ENCODE measurements at places on chromosomes 5 and 9.

- no peak for DNase-seq
These were observed 354.0 kb downstream of the TLR4 start for GRCh38 chr9:118058227-118058626.

DNA sequence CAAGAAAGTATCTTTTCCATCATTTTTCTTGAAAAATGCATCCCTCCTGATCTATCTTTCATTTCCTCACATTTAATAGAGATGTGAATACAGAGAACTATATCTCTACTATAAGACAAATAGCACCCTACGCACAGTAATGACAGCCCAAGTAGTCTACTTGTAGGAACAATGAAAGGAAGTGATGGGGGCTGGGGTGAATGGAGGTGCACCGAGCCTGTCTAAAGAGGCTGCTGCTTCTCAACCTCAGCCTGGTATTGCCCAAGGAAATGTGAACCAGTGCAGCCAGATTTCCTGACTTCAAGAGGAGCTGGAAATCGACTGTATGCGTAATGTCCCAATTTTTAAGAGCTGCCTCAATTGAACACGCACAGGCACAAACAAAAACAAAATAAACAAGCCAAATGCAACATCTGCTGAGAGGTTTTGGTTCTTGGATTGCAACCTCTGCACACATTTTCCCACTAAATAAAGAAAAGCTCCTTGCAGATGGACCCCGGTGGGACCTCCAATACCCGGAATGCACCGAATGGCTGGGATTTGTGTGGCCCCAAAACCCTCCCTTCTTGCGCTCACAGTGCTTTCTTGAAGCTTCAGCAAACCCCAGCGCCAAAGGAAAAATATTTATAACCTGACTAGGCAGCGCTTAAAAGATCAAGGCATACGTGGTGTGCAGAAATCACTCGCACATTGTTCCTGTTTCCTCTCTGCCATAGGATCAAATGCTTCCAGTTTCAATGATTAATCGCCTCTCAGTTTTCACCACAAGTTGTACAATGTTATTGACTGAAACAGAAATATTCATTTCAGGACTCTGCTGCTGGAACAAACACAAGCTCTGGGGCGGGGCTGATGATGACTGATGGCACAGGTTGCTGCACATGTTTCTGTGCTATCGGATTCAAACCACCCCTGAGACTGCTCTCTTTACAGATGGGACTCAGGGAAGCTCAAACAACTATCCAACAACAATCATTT lies 68.3 kb downstream of the KCNIP1 start:
- no peak for DNase-seq

- no peak for DNase-seq
These were observed 143.7 kb downstream of the LRRC70 start for GRCh38 chr5:62722360-62722759.

- DNase-seq = no peak
These were observed 331.9 kb upstream of the GRIA1 start for GRCh38 chr5:153158608-153159007.

DNA sequence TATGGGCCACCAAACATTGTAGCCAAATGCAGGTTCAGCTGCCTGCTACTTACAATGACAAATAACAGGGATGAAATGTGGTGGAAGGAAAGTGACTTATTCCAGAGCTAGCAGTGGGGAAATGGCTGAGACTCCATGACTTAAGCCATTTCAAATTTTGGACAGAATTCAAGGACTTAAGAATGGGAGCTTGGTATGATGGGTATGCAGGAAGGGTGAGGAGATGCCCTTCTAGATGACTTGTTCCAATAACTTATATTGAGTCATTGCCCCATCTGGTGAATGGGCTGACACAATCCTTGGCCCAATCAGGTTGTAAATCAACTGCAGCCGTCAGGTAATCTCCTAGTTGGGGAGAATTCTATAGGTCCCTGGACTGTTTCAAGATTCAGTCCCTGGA lies 230.7 kb upstream of the SGCD start:
- no peak for DNase-seq

DNA sequence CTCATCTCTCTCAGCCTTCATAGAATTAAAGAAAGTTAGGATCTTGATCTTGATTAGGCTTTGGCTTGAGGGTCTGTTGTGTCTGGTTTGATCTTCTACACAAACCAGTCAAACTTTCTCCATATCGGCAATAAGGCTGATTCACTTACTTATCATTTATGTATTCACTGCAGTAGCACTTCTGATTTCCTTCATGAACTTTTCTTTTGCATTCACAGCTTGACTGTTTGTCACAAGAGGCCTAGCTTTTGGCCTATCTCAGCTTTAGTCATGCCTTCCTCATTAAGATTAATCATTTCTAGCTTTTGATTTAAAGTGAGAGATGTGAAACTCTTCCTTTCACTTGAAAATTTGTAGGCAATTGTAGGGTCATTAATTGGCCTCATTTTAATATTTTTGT lies 62.8 kb downstream of the SH3RF2 start:
- DNase-seq = no peak

- no peak for DNase-seq
These were observed 194.0 kb downstream of the BNC2 start for GRCh38 chr9:16676519-16676918.

DNA sequence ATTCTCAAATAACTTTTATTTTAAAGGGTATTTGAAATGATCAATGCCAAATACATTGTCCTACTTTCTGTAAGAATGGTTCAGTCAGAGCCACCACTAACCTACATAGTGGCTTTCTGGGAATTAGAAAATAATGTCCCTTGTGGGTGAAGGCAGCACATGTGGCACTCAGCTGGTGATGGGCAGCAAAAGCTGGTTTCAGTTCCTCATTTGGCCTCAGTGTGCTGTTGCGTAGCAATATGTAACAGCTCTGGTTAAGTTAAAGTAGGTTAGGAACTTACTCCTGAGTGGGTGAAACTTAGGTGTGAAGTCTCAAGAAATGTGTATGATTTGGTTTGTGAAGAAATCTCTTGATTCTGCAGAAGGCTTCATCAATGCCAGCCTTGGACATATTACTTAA lies 99.6 kb upstream of the SPEF2 start:
- DNase-seq = no peak

GRCh38 chr5:72441094-72441723 lies 66.0 kb downstream of the ZNF366 start:
- DNase-seq = no peak

DNA sequence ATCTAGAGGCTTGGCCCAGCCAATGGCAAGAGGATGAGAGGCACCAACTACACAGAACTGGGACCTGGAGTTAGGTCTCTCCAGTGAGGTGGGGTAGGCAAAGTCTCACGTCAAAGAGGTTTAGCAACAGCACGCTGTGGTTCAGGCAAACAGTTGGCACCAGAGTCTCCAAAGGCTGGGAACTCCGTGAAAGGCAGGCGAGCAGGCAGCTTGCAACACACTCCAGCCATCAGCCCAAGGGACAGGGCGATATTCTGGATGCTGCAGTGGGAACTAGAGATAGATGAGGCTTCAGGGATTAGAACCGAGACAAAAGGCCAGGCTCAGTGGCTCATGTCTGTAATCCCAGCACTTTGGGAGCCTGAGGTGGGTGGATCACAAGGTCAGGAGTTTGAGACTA lies 129.1 kb downstream of the PDZD2 start:
- no peak for DNase-seq

DNA sequence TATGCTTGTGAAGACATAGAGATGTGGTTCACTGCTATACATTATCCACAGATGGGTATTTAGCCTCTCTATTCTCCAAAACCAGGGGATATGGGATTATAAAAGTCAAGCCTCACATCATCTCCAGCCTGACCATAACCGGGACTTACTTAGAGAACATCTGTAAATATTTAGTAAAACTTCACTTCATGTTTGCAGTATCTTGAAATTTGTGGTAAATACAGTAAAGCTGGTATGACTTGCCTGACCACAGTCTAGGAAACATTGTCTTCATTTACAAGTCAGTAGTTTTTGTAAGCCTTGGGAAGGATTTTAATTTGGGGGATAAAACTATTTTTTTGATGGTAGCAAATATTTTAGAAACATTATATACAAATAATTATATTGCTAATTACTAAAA lies 64.2 kb downstream of the MAST4 start:
- DNase-seq = no peak

DNA sequence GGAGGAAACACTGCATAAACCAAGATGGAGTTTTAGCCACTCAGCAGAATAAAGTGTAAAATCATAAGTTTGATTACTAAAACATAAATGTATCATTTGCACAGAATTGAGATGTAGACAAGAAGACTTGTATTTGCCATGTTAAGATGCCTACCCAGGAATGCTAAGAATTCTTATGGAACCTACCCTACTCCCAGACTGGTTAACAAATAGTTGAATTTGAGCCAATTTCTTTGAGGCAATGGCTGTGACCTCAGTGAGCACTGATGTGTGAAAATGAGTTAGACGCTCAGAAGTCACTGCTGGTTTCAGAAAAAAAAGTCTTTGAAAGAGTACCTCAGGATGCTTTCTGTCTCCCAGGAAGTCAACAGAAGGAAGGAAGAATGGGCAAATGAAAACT lies 95.6 kb downstream of the ESM1 start:
- DNase-seq = peak; percentile 9

GRCh38 chr9:69861011-69861410 lies 40.4 kb downstream of the CFAP95 start:
- no peak for DNase-seq

DNA sequence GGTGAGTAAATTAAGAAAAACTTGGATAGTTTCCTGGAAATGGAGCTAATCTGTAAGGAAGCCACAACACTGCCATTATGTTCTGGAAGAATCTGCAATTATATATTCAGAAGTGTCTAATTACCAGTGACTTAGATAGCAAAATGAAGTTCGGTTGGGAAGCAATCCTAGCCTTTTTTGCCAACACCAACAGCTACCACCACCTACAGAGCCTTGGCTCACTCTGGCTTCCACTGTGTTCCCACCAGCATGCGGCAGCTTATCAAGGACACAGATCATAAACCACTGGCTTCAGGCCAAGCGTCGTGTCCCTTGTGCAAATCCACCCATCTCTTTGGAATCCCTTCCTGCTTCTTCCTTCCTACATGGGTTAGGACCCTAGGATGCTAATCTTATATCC lies 118.0 kb upstream of the PCA3 start:
- no peak for DNase-seq

DNA sequence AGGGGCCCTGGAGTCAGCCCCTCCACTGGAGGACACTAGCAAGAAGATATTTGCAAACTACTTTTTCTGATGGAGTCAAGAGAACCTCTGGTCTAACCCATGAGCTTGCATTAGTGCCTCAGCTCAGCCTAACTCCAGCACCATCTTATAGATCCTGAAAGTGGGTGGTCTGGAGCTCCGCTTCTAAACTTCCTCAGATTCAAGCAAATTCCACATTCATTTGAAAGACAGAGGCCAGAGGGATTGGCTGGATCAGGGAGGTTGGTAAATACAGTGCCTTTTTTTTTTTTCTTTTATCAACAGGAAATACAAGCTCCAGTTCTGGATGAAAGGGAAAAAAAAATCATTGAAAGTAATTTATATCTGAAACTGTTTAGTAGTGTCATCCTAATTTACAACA lies 99.9 kb downstream of the ENC1 start:
- no peak for DNase-seq

GRCh38 chr9:94802251-94802650 lies 75.8 kb downstream of the AOPEP start:
- no peak for DNase-seq

- no peak for DNase-seq
These were observed 69.3 kb downstream of the PSD2 start for GRCh38 chr5:139864716-139865483.

GRCh38 chr5:159441441-159441840 lies 111.2 kb upstream of the IL12B start:
- no peak for DNase-seq

GRCh38 chr5:156031181-156031580 lies 295.8 kb upstream of the SGCD start:
- DNase-seq = no peak

- DNase-seq = no peak
These were observed 1.9 kb downstream of the SPTAN1 start for GRCh38 chr9:128554155-128554862.

- no peak for DNase-seq
These were observed 429.5 kb downstream of the DTWD2 start for GRCh38 chr5:118558871-118559270.

- DNase-seq = no peak
These were observed 27.8 kb downstream of the FGF18 start for GRCh38 chr5:171447226-171447625.

DNA sequence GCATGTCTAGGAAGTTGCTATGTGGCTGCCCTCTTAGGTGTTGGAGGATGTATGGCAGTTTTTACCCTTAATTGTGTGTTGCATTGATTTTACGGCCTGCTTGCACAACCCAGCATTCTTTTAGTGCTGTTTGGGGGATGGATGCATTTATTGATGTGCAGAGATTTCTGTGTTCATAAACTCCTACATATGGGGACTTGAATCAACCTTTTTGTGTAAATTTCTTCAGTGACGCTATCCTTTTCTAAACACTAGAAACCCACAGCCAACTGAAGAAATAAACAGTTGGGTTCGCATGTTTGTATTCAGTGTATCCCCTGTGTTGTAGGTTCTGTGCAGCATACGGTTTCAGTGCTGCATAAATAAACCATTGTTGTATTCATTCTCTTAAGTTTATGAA lies 263.7 kb downstream of the RASEF start:
- no peak for DNase-seq

- DNase-seq = no peak
These were observed 80.1 kb downstream of the EFNA5 start for GRCh38 chr5:107590686-107591085.

GRCh38 chr9:114387680-114388356 lies at the start of gene AKNA:
AKNA (minus strand) TSS chr9:114387982; CDS start chr9:114381333, 6,649 bp downstream.
- no peak for DNase-seq

- DNase-seq = no peak
These were observed 34.0 kb downstream of the NDUFS4 start for GRCh38 chr5:53594419-53594818.

DNA sequence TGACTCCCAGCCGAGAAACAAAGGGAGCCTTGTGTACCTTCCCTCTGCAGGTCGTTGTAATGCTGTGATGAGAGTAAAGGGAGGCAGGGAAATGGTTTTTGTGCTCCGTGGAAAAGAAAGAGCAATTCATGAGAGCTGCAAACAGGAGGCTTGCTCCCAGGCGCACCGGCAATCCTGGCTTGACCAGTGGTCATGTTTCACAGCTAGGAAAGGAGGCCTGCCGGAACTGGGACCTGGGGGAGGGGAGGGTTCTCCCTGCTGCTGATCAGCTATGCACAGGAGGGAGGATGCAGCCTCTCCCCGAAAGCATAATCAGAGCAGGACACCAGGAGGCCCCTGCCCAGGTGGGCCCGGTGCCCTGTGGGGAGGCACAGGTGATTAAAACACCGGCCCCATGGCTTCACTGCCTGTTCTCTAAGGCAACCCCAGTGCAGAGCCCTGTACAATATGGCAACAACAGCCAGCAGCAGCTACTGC lies 131.3 kb downstream of the ZDHHC21 start:
- peak; percentile 8 for DNase-seq

DNA sequence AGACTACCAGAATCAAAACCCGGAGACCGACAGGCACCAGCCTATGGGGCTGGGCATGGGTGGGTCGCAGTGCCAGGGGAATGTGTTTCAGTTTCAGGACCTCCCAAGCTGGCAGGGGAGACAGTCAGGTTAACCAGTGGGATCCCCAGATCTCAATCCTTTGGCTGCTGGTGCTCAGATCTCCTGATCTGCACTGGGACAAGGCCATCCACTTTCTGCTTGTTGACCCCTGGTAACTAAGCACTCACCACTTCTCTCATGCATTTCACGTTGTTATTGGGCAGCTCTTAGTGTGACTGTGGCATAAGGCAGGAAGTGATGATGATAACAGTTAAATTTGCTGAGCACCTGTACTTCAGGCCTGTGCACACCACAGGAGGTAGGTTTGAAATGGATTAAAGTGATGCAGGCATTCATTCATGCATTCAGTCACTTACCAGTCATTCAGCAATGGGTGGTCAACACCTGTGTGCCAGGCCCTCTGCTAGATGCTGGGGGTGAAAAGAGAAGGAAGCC lies 42.1 kb upstream of the STXBP1 start:
- DNase-seq = no peak
